ENCODE measurements at places on chromosomes 12 and 14.

DNA sequence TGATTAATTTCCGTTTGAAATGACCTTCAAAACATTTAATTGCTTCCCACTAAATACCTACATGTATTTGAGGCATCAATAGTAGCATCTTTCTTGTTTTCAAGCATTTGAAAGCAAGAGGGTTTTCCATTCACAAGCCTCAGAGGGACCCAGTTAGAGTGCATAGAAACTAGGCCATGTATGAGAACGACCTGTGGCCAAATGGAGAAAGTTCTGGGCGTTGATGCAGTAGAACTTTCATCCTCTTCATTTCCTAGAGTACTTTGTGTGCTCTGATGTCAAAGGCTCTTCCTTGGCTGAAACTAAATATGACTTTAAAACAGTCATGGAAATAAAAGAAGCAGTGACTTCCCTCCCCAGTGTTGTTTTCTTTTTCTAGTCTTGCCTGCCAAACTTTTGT lies 944 bp upstream of the DHRS7 start:
- DNase-seq, result no peak

- DNase-seq, result no peak
These were observed 15.8 kb downstream of the FOXN3 start for GRCh38 chr14:89401241-89401640.

- DNase-seq, result no peak
These were observed 43.4 kb upstream of the CPM start for GRCh38 chr12:68976395-68976841.

- no peak for DNase-seq
These were observed 78.7 kb upstream of the ZDHHC17 start for GRCh38 chr12:76685246-76685678.

Data from fibroblast of mammary gland (primary cell).